Activated naive CD4-positive, alpha-beta T cell treated with Interleukin-2 at 50 U/mL for 16 hours (primary cell): ENCODE measurements at places on chromosomes 5 and 9.
A peak's percentile ranks its signal among the peaks of the same experiment; 100 is the strongest.

GRCh38 chr9:437066-437465, 222.4 kb downstream of the DOCK8 start:
- DNase-seq: no peak

DNA sequence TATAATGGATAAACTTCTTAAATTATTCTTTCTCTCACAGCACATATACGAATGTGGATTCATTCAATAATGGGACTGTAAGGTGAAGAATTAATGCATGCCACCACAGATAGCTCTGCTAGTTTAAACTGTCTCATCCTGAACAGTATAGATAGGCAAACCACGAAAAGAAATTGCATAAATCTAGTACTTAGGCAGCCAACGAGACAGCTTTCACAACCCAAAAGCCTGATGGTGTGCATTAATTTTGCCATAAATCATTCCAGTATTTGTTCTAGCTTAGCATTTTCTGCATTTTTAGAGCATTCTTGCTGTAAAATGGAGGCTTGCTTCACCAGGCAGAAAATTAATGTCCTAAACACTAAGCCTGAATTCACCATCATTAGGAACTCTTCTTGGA, 834.2 kb upstream of the DMAC1 start:
- no peak for DNase-seq

DNA sequence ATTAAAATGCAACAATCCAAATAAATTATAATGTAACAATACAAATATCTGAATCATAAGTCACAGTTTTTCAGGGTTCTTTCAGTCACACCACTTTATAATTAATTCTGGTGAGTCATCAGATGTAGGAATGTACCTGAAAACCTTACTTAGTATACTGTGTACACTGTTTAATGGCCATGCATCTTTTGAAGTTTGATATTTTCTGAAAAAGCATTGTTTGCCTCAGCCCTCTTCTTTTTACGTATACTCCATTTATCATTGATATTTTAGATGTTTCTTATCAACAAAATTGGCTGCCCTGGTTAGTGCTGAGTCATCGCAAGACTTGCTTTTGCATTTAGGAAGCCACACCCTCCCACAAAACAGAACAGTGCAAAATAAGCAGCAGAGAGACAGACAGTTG, 218.6 kb downstream of the PJA2 start:
- DNase-seq: no peak

DNA sequence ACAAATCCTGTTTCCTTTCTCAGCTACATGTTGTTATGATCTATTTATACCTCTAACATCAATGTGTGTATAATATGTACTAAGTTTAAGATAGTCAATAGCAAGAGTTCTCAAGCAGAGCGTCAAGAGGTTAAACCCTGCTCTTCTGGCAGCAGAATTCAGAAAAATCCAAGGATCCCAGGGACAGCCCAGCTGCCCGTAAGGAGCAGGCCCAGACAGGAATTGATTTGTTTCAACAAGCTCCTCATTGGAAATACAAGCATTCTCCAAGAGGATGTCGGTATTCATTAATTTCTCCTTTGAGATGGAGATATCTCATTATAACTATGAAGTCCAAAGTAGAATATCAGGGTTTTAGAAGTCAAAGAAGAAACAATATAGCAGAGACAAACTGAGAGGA, 14.9 kb downstream of the EFNA5 start:
- no peak for DNase-seq

DNA sequence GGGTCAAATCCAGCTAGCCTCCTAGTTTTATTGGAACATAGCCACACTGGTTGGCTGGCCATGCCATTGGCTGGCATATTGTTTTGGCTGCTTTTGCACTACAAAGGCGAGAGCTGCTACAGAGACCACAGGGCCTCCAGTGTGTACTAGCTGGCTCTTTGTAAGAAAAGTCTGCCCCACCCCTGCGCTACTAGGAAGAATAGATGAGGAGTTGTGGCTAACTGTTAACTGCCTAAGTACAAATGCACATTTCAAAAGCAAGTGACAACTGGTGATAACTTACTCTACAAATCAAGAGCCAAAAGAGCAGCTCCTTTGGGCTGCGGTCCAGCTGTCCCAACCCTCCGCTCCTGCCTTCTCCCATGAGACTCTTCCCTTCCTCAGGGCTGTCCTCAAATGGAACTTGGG, 63.9 kb downstream of the SERINC5 start:
- DNase-seq: peak; percentile 32

- DNase-seq: no peak
These were observed 75.7 kb upstream of the FRRS1L start for GRCh38 chr9:109242741-109243140.

DNA sequence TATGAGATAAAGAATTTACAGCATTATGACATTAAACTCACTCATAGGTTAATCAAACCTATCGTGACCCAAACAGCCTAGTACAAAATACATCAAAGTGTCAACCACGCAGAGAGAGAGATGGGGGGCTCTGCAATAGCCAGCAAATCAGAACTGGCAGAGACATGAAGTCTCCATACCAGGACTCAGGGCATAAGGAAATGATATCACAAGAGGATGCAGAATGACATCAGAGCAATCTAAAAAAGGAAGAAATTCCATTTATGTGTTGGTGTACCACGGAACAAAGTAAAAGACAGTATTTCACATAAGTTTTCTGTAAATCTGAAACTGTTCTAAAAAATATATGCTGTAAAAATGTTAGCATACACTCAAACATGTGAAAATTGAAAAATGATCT, 24.6 kb downstream of the BICD2 start:
- no peak for DNase-seq

DNA sequence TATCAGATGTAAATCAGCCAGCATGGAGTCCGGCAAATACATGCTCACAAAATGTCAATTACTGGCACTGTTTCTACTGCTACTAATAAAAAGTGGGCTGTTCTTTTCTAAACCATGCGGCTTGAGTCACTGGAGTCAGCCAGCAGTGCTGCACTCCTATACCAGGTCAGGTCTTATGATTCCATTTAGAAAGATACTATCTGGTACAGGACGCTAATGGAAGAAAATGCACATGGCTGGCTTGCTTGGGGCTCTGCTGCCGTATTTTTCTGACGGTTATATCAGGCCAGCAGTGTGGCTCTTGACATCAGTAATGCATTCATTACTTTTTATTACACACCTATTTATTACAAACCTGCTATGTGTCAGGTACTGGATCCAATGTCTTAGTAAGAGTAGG, 74.3 kb downstream of the NDFIP1 start:
- no peak for DNase-seq

DNA sequence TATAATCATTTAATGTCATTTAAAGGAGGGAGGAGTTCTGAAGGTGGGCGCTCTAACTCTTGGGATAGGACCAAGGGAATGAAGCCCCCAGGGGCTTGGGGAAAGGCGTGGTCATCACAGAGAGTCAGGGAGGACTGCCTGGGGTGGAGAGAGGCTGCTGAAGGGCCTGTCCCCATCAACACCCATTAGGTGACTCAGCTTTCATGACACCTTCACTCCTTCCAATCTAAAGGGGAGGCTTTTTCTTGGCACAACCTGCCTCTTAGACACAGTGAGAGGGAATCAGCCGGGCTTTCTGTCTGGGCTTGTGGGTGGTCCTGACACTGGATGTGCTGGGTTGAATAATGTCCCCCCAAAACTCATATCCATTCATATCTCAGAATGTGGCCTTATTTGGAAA, 31.4 kb upstream of the ANKRD33B start:
- DNase-seq: no peak

DNA sequence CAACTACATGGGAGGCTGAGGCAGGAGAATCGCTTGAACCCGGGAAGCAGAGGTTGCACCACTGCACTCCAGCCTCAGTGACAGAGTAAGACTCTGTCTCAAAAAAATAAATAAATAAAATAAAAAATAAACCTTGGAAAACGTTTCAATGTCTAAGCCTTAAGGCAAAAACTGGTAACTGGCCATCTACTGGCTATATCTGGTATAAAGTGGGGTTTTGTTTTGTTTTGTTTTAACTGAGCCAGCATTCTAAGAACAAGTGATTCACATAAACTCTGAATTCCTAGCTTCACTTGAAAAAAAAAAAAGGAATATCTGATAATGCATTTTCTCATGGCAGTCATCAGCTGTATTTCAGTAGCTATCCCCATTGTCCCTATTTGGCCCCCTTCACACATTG, 126.1 kb upstream of the EFNA5 start:
- DNase-seq: no peak

GRCh38 chr9:136650648-136651047, 12.1 kb upstream of the EGFL7 start:
- no peak for DNase-seq

GRCh38 chr5:120457839-120458507, 6.1 kb upstream of the PRR16 start:
- DNase-seq: peak; percentile 31

GRCh38 chr5:170307575-170308465, 10.2 kb upstream of the LCP2 start:
- DNase-seq: no peak
